ENCODE measurements at places on chromosomes 6 and 20. TPM values are rescaled to one million over a fixed set of nuclear protein-coding genes. Genes with fewer than 3 reads are reported as not detected.

Gene SIRPG
- not detected for total RNA-seq

Gene PLCB4
- 0.13 TPM for total RNA-seq

Gene LHFPL5
- total RNA-seq = not detected

Gene CD24
- total RNA-seq = not detected

Gene SLC22A2
- not detected for total RNA-seq

Gene GABBR1
- total RNA-seq = 0.74 TPM

Gene DCDC2
- not detected for total RNA-seq

Gene BAG2
- total RNA-seq = 5.8 TPM

Gene EBF4
- not detected for total RNA-seq

Gene OR2J3
- total RNA-seq = not detected

Gene MANEA
- total RNA-seq = 18.3 TPM

Gene RSPH4A
- 0.10 TPM for total RNA-seq

Gene SIGLEC1
- total RNA-seq = not detected

Gene ANKRD6
- total RNA-seq = 3.2 TPM

Gene TRERF1
- total RNA-seq = 0.15 TPM

Gene RHAG
- total RNA-seq = not detected

Gene SSR1
- total RNA-seq = 111 TPM

Gene THEMIS
- not detected for total RNA-seq

Gene KHDC1L
- not detected for total RNA-seq

Gene RIPOR2
- total RNA-seq = 1.0 TPM

Gene PKIB
- total RNA-seq = 0.15 TPM

Gene GABRR1
- not detected for total RNA-seq

Gene SAYSD1
- total RNA-seq = 12.2 TPM

Gene PACSIN1
- total RNA-seq = not detected

Gene TMEM63B
- total RNA-seq = 18.5 TPM

Gene PBOV1
- not detected for total RNA-seq

Gene KCNK16
- not detected for total RNA-seq

Gene MUC22
- total RNA-seq = not detected

Gene ZC3H12D
- total RNA-seq = not detected

Gene MEP1A
- total RNA-seq = not detected

Gene TSPO2
- not detected for total RNA-seq

Gene HDGFL1
- not detected for total RNA-seq

Gene SLC35F1
- total RNA-seq = not detected
